ENCODE measurements at places on chromosomes 16 and 17.

DNA sequence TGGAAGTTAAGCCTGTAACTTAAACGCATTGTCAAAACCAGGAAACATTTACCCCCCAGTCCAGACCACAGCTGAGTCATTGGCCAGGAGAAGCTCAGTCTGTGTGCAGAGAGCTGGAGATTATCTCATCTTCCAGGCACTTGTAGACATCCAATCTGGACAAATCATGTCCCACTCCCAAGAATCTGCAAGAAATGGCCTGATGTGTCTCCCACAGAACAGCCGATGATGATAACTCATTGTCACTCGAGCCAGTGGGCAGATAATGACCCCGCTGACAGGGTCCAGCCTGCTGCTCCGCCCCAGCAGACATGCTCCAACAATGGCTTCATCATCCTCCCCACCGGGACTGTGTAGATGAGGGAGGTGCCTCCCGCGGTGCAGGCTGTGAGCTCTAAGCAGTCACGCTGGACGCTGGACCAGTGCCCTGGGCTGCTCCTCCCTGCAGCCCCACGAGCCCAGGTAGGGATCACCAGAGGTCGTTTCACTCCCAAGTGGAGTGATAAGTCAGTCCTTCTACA, 322.5 kb downstream of the C16orf95 start:
- peak overlapping the region; percentile 37 for H3K27ac ChIP-seq
- no peak overlapping the region for H3K4me3 ChIP-seq
- H3K4me1 ChIP-seq: peaks cover 9% of the 10 kb centered on the region

- no peak for DNase-seq
- no peaks in the 10 kb centered on the region for H3K4me1 ChIP-seq
- no peaks in the 10 kb centered on the region for H3K27me3 ChIP-seq
Observed at GRCh38 chr17:67283731-67284516, 38.9 kb upstream of the HELZ start.

- no peaks in the 10 kb centered on the region for H3K36me3 ChIP-seq
- DNase-seq: no peak
- H3K4me3 ChIP-seq: no peak overlapping the region
- H3K4me1 ChIP-seq: no peaks in the 10 kb centered on the region
Observed at GRCh38 chr16:14405611-14406537, 224.2 kb downstream of the PARN start.

- no peaks in the 10 kb centered on the region for H3K27me3 ChIP-seq
- no peak overlapping the region for H3K4me3 ChIP-seq
- peak overlapping the region; percentile 6 for H3K27ac ChIP-seq
- no peak for DNase-seq
- H3K36me3 ChIP-seq: no peaks in the 10 kb centered on the region
- H3K4me1 ChIP-seq: peaks cover 4% of the 10 kb centered on the region
Observed at GRCh38 chr17:64390044-64390443, 616 bp downstream of the PECAM1 start.

DNA sequence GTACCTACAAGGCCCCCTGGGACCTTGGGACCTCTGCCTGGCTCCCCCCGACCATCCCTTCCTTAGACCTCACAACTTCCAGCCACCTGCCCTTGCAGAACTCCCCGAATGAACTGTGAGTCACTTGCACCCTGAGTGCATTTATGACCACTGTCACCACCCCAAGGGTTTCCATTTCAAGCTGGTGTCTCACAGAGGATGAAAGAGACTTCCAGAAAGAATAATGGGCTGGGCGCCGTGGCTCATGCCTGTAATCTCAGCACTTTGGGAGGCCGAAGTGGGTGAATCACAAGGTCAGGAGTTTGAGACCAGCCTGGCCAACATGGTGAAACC, 124.5 kb upstream of the CIBAR2 start:
- no peaks in the 10 kb centered on the region for H3K27me3 ChIP-seq
- H3K4me3 ChIP-seq: no peak overlapping the region
- H3K4me1 ChIP-seq: peaks cover 52% of the 10 kb centered on the region
- H3K36me3 ChIP-seq: no peaks in the 10 kb centered on the region
- DNase-seq: no peak

- H3K4me1 ChIP-seq: no peaks in the 10 kb centered on the region
- no peaks in the 10 kb centered on the region for H3K27me3 ChIP-seq
- H3K36me3 ChIP-seq: no peaks in the 10 kb centered on the region
- H3K27ac ChIP-seq: no peak overlapping the region
Observed at GRCh38 chr16:82062645-82063058, 27.6 kb downstream of the HSD17B2 start.

GRCh38 chr17:43754947-43755346, 3.6 kb downstream of the SOST start:
- peaks cover 34% of the 10 kb centered on the region for H3K27me3 ChIP-seq
- no peak overlapping the region for H3K4me3 ChIP-seq
- no peak overlapping the region for H3K27ac ChIP-seq
- H3K36me3 ChIP-seq: no peaks in the 10 kb centered on the region

All from spinal cord (tissue), 10 donors.